CD4-positive, alpha-beta T cell treated with Interleukin-15 for 1 hour (primary cell): ENCODE measurements at places on chromosomes 2 and 18.

DNA sequence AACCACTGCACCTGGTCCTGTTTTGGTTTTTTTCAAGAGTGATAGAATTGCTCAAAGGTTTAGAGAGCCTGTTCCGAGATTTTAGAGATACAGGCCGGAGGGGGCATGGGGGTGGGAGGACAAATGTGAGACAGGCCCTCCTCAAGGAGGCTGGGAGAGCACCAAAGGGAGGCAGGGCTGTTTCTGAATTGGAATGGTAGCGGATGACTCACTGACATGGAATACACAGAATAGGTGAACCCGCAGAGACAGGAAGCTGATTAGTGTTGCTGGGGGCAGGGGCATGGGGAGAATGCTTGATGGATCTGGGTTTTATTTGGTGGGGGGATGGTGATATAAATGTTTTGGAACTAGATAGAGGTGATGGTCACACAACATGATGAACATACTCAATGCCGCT, 111.0 kb upstream of the MGAT5 start:
- no peak for DNase-seq

DNA sequence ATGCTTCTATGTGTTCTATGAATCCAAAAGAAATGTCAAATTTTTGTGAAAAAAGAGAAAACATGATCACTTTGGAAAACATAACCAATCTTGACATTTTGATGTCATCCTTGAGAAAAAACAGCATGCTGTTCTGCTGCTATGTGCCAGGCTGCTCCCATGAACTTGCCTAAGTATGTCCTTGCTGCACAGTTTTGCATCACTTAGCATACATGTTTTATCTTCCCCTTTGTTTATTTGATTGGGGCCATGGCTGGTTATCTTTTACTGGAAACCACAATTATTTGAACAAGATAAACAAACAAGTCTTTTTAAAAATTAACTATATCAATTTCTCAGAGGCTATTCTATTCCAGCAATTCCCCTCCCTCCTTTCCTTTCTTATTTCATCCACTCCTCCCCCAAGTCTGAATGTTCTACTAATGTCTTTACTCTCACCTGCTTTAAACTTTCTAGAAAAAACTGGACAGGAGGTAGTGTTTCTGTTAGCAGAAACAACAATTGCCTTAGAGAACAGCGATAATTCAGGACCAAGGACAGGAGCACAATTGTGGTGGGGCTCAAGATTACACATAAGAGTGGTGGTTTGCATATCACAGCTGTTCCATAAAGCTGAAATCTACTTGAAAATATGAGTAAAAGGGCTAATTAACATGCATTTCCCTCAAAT, 6.7 kb downstream of the AOX1 start:
- DNase-seq = no peak

DNA sequence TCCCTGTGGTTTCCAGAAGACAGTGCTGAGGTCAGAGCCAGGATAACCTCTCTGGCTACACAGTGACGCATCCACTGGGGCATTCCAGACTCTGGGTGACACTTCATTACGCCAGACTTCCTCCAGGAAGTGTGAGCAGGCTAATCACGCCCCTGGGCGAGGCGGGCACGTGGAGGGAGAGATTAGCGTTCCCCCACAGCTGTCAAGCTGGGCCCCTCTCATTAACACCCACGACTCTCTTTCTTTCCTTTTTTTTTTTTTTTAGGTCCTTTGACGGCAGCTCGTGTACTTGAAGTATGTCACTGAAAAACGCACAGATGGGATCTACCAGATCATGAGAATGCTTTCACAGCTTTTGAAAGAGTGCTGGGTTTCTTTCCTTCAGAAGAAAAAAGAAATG, 274.6 kb downstream of the AFF3 start:
- DNase-seq = peak; percentile 57

GRCh38 chr18:3456686-3457069, 6.7 kb downstream of the TGIF1 start:
- no peak for DNase-seq

DNA sequence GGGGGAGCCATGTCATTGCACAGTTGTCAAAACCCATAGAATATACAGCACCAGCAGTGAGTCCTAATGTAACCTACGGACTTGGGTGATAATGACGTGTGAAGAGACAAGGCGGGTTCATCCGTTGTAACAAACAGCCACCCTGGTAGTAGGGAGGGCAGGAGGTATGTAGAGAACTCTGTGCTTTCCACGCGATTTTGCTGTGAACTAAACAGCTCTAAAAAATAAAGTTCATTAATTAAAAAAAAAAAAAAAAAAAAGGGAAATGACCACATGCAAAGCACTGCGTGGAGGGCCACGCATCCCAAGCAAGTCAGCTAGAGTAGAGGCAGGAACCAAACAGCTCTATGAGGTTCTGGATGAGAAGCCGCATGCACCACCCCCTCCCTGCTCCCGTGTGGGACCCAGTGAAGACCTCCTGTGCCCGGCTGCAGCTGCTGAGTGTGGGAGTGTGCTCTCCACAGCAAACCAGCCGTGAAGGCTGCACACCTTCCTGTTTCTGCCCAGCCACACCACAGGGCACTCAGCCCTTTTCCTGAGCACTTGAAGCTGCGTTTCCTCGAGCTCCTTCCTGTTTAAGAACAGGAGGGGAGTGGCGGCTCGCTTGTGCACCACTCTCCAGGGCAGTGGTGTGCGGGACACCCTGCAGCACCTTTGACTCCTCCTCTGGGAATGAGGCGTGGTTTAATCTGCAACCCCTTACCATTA, 65.6 kb downstream of the ODC1 start:
- DNase-seq = peak; percentile 60

GRCh38 chr2:10289891-10290290, 12.8 kb upstream of the HPCAL1 start:
- no peak for DNase-seq
